ENCODE measurements at places on chromosomes 6 and 20. TPM values are rescaled to one million over a fixed set of nuclear protein-coding genes. Genes with fewer than 3 reads are reported as not detected.

LRRN4 gene
- not detected for total RNA-seq

DNA sequence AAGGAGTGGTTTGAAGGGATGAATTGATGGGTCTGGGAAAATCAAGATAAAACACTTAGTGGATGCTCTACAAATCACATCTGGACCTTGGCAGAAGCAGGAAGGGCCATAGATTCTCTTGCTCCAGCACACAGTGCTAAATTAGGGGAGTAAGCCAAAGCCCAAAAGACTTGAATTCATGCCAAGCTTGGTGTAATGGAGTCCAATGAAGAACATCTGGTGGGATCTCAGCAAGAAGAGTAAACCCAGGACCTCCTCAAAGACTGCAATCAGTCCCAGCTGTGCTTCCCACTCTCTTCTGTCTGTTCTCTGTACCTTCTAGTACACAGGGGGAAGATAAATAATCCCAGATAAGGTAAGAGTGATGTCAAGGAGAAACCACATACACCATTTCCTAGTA, 683.4 kb downstream of the RNF144B start:
- no peak for DNase-seq

ZC2HC1B gene
- total RNA-seq: not detected

DNA sequence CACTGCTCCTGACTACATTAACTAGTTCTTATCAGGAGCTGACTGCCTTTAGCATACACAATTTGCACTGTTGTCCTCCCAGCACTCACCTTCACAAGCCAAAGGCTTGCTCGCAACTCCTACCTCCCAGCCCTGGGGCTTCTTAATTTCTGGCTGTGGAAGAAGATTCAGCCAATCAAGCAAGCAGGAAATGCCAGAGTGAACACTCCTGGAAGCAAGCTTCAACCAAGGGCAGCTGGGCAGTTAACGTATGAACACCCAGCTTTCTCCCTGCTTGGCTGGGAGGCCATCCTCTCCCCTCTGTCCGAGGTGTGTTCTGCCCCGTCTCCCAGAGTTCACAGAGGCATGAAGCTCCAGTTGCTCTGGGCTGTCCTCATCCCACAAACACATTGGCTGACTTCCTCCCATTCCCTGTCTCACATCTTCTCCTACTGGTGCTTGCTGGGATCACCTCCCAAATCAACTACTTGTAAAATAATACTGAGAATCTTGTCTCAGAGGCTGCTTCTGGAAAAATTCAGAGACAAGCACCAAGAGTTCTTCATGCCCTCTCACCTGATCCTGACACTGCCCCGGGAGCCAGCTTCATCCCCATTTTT, 15.3 kb upstream of the SRSF6 start:
- DNase-seq: no peak

- no peak for DNase-seq
Observed at GRCh38 chr6:159941286-159942113, 27.4 kb upstream of the IGF2R start.

DNA sequence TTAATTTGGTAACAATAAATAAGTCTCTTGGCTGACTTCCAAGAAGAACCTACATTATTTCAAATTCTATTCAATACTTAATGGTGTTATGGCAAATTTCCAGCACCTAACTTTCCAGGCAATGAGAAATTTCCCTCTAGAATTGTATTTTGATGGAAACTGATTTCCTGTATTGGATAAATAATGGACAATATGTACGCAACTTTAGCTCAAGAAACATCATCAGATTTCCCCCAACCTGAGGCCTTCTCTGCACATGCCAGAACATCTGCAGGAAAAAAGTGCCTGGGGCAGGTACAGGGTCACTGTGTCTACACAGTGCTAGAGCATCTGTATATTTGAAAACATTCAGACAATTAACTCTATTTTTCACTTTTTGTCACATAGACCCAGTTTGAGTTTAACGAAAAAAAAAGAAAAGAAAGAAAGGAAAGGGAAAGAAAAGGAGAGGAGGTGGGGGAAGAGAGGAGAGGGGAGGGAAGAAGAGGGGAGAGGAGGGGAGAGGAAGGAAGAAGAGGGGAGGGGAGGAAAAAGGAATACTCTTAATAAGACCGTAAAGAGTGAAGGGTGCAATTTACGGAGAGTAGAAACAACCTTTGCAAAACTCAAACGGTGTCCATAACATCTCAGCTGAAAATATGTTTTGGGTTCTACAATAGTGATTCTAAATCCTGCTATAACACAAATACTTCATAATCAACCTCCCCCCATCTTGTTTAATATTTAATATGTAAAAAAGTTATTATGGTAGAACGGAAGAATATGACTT, 130.0 kb downstream of the TSHZ2 start:
- DNase-seq: no peak

GMPR gene
- 5.9 TPM for total RNA-seq

DNA sequence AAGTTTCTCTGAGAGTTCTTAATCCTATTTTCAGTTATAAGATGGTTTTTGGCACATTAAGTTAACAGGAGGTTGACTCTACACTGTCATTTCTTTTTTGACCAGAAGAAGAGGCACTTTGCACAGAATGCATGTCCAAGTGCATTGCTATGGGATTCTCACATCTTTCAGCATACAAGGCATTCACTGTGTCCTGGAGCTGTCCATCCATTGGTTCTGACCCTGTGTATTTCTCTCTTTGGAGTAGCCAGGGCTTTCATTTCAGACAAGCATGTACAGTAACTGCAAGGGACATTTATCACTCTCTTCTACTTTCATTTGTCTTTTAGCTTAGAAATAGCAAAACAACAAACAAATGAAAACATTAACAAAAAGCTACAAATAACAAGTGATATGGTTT, 275.1 kb upstream of the IMPG1 start:
- no peak for DNase-seq

BANF2 gene
- total RNA-seq: not detected

B3GAT2 gene
- 0.29 TPM for total RNA-seq

- DNase-seq: no peak
Observed at GRCh38 chr20:6381887-6382286, 259.1 kb upstream of the FERMT1 start.

FAM184A gene
- 7.5 TPM for total RNA-seq

THEMIS gene
- 1.3 TPM for total RNA-seq

HAO1 gene
- total RNA-seq: not detected

DNA sequence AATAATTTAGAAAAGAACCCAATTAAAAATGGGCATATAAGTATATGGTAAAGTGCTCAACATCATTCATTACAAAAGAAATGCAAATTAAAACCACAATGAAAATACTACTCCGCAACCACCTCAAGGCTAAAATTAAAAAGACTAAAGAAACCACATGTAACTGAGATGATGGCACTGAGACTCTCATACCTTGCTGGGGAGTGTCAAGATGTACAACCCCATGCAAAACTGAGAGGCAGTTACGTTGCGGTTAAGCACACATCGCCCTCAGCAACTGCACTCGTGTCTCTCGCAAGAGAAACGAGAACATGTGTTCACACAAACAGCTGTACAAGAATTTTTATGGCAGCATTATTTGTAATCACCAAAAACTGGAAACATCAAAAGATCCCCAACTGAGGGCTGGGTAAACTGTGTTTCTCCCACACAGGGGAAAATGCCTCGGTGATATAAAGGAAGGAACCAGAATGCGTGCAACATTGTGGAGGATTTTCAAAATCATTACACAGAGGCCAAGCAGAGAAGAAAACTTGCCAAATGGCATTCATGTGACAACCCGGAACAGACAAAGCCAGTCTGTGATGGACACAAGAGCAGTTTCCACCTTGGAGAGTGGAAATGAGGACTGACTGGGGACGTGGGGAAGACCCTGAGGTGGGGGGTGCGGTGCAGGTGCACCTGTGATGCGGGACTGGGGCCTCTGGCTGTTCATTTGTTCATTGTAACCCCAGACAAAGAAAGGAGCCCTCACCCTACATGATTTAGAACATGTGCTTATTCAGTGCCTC, 144.9 kb downstream of the WDR27 start:
- no peak for DNase-seq

SLC17A5 gene
- 35.1 TPM for total RNA-seq

- DNase-seq: no peak
Observed at GRCh38 chr20:24868959-24869358, 80.1 kb upstream of the CST7 start.

GRCh38 chr20:35820715-35821114, 48.9 kb downstream of the PHF20 start:
- DNase-seq: no peak

All from breast epithelium (tissue), 4 donors.